ENCODE measurements at places on chromosomes 5 and 9.

- no peaks in the 10 kb centered on the region for H3K27me3 ChIP-seq
- peaks cover 36% of the 10 kb centered on the region for H3K4me1 ChIP-seq
- DNase-seq = no peak
- peak overlapping the region; percentile 67 for H3K27ac ChIP-seq
Measured at GRCh38 chr9:130824643-130825350, 10.3 kb upstream of the ABL1 start.

- H3K27ac ChIP-seq = no peak overlapping the region
- H3K4me3 ChIP-seq = no peak overlapping the region
- no peaks in the 10 kb centered on the region for H3K36me3 ChIP-seq
Measured at GRCh38 chr9:209143-209758, 5.4 kb upstream of the DOCK8 start.

DNA sequence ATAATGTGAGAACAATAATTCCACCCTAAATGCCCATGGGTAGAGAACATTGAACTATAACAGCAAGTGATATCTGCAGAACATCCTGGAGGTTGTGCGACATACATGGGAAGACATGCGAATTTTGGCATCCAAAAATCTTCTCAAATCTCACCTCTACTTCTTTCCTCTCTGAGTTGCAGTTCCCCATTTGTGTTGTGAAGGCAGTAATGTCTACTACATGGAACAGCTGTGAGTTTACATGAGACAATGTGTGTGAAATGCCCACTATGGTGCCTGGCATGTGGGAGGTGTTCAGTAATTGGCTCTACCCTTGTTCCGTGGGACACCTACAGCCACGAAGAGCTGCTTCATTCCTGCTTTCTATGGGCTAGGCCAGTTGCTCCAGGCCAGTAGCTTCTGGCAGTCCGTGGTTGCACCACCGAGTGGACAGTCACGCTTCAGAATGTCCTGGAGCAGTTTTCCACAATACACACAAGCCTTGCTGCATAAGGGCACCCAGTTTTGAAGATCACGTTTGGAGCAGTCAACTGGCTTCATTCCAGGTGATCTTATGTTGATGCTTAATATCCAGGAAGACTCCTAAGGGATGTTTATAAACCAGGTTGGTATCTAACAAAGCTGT, 297.7 kb downstream of the DEPDC1B start:
- H3K27me3 ChIP-seq = no peaks in the 10 kb centered on the region
- DNase-seq = no peak

DNA sequence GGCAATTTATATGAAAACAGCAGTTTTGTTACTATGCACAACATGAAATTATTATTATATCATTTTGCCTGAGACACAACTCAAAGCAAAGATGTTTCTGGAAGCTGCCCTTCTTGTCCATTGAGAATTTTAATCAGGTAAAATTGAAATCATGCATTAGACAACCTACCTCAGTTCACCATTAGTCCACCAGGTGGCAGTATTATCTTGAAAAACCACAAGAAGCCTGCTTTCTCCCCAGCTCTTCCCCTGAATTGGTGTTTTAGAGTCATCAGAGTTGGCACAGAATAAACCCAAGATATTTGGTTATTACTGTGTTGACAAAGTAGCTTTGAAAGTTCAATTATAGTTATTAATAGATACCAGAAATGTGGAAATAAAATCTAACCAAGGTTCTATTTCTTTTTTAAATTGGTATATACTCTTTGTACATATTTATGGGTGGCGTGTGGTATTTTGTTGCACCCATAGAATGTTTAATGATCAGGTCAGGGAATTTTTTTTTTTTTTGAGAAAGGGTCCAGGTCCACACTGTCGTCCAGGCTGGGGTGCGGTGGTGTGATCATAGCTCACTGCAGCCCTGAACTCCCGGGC, 25.7 kb downstream of the UTP15 start:
- H3K4me3 ChIP-seq = no peak overlapping the region
- no peaks in the 10 kb centered on the region for H3K4me1 ChIP-seq
- H3K36me3 ChIP-seq = no peaks in the 10 kb centered on the region
- no peak overlapping the region for H3K27ac ChIP-seq
- peak; percentile 88 for DNase-seq

GRCh38 chr9:70080481-70081119, 37.0 kb downstream of the MAMDC2 start:
- DNase-seq = peak; percentile 23
- H3K4me1 ChIP-seq = no peaks in the 10 kb centered on the region
- no peaks in the 10 kb centered on the region for H3K27me3 ChIP-seq
- H3K36me3 ChIP-seq = no peaks in the 10 kb centered on the region
- no peak overlapping the region for H3K27ac ChIP-seq

- H3K4me3 ChIP-seq = no peak overlapping the region
- H3K4me1 ChIP-seq = no peaks in the 10 kb centered on the region
- H3K27me3 ChIP-seq = no peaks in the 10 kb centered on the region
- H3K27ac ChIP-seq = no peak overlapping the region
- no peaks in the 10 kb centered on the region for H3K36me3 ChIP-seq
Measured at GRCh38 chr9:79116041-79116440, 455.7 kb upstream of the TLE4 start.
